ENCODE measurements at places on chromosomes 13 and 19.
A peak's percentile ranks its signal among the peaks of the same experiment; 100 is the strongest.

GRCh38 chr13:24032252-24032651 lies 128.3 kb upstream of the SPATA13 start:
- DNase-seq, result no peak

DNA sequence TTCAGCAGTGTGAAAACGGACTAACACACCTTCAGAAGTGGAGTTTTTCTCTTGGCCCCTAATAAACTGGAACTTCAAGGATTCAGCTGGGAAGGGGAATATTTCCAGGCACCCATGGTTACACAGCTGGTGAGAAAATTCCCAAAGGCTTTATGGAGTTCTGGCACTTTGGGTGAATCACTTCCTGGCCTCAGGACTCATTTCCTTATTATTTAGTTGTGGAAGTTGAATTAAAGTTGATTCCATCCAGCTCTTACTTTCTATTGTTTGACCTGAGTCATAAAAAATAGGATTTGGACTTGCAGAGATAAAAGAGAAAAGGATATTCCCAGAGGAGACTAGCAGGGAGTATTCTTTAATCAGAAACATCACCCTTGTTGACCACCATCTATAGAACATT lies 882.1 kb downstream of the UQCRFS1 start:
- no peak for DNase-seq

- no peak for DNase-seq
These were observed 100.4 kb downstream of the ING1 start for GRCh38 chr13:110813646-110814624.

GRCh38 chr19:9917321-9917720 lies 19.0 kb downstream of the OLFM2 start:
- DNase-seq, result peak; percentile 31

GRCh38 chr19:4015705-4016402 lies 8.3 kb downstream of the PIAS4 start:
- DNase-seq, result no peak

GRCh38 chr13:21478881-21479808 lies 20.0 kb upstream of the ZDHHC20 start:
- peak; percentile 80 for DNase-seq

DNA sequence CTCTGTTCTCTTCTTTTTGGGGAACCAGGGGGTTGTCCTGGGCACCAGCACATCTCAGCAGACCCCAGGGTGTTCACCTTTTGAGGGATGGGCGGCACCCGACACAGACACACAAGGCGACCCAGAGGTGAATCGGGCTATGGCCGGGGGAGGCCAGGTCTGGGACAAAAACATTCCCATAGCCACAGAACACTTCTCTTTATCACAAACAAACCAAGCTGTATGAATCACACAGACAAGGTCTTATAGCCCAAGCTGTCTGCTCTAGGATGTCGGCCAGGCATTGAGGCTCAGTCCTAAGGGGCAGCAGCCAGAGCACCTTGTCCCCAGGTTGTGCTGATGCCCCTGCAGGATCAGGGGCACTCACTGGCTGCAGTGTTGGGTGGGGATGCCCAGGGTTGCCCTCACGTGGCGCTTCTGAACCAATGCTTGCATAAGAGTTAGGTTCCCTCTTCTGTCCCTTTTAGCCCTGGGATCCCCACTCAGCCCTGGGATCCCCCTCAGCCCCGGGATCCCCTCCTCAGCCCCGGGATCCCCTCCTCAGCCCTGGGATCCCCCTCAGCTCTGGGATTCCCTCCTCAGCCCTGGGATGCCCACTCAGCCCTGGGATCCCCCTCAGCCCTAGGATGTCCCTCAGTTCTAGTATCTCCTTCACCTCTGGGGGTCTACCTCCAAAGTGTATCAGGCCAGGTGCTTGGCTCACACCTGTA lies 26.9 kb downstream of the MAU2 start:
- no peak for DNase-seq

DNA sequence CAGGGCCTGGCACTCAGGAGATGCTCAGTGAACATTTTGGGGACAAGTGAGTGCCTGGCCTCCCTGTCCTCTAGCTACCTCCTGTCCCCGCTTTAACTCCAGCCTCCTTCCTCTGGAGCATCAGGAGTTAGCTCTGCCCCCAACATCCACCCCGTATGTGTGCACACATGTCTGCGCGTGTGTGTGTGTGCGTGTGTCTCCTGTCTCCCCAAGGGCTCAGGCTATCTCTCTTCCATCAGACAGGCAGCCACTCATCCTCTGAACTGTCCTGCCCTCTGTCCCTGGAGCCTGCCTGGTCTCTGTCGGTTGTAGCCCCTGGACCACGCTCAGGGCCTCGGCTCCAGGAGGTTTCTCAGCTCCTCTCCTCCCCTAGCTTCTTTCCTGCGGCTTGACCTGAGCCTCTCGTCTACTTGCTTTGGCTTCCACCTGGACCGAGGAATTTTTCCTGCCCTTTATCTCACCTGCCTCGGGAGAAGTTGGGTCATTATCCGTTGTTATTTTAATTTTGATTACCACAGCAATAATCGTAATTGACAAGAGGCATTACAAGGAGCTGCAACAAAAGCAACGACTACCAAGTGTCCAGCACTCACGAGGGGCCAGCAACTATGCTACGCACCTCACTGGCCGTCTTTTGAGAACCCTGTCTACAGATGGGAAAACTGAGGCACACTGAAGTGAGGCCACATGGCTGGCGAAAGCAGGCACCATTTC lies 32.0 kb upstream of the ASF1B start:
- DNase-seq, result no peak

GRCh38 chr19:14482172-14482941 lies 7.2 kb upstream of the PTGER1 start:
- no peak for DNase-seq

- DNase-seq, result peak; percentile 79
These were observed 33.0 kb upstream of the VSTM2B start for GRCh38 chr19:29492769-29493168.

GRCh38 chr19:19661675-19662251 lies 1.7 kb downstream of the ATP13A1 start:
- no peak for DNase-seq

DNA sequence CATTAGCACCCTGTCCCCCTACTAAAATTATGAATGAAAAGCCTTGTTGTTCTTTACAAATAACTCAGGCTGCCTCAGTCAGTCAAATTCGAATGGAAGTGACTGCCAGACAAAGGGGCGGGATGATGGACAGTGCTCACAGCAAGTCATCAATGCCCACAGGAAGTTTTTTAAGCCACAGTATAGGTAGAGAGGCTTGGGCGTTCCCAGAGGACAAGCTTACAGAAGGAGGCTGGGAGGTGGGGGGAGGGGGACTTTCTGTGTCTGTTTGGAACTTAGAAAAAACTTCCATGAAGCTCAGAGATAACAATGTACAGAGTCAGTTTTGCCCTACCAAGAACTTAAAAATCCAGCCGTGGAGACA lies 18.5 kb upstream of the SPRY2 start:
- no peak for DNase-seq

DNA sequence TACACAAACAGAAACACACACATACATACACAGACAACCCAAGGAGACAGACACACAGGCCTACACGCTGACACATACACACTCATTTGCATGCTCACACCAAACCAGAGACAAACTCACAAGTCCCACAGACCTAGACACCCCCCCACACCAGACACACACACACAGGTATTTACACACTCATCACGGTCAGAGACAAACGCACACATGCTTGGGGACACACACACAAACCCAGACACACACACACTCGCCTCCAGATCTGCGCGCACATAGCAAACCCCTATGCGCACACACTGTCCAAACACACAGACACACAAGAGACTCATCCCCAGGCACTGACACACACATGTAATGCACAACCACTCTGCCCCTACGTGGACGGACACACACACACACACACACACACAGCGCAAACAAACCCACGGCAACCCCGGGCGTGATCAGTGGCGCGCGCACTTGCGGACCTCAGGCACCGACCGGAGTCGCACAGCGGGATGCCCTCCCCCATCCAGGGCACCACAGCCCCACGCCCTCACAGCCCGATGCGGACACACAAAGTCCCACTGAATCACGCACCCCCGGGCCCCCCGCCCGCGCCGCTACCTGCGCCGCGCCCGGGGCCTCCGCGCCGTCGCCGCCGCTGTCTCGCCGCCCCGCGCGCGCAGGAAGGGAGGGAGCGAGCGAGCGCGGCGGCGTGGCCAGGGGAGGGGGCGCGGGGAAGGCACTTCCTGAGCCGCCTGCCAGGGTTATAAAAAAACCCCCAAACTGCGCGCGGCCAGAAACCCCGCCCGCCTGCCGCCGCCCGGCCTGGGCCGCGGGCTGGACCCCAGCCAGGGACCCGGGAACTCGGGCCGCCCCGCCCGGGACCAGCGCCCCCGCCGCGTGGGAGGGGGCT lies at the start of gene ADAMTS10:
Gene ADAMTS10 (minus strand): TSS at position 675 of the 895 bp plus-strand sequence. CDS start 5,005 bp downstream, outside the sequence.
- no peak for DNase-seq

- DNase-seq, result peak; percentile 51
These were observed 7.2 kb upstream of the SLC35E1 start for GRCh38 chr19:16579381-16579780.

DNA sequence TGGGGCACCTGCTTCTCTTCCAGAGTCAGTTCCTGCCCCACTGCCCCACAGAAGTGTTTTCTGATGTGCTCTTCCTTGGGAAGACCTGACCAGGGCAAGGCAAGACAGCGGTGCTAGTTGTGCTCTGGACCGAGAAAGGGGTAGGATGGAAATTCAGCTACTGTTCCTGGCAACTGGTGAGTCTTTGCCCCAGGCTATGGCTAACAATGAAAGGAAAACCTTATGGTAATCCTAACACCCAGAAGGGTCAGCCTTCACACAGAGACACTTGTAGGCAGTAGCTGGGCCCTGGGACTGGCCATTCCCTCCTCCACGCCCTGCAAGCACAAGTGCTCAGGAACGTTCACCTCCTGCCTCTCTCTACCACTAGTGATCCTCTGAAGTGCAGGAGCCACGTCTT lies 9.6 kb upstream of the CYSLTR2 start:
- no peak for DNase-seq

DNA sequence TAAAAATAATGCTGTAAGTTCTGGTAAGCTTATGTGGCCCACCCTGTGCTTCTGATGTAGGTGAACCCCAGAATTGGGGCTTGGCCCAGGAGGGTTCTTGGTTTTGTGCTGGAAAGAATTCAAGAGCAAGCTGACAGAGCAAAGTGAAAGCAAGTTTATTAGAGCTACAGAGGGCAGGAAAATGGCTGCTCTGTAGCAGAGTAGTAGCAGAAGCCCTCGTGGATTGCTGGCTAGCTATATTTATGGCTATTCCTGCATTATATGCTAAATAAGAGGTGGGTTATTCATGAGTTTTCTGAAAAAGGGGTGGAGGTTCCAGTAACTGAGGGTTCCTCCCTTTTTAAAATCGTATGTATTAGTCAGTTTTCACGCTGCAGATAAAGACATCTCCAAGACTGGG lies 20.6 kb upstream of the ZNF599 start:
- DNase-seq, result no peak

GRCh38 chr13:54706336-54706735 lies 1677.7 kb downstream of the OLFM4 start:
- DNase-seq, result no peak

DNA sequence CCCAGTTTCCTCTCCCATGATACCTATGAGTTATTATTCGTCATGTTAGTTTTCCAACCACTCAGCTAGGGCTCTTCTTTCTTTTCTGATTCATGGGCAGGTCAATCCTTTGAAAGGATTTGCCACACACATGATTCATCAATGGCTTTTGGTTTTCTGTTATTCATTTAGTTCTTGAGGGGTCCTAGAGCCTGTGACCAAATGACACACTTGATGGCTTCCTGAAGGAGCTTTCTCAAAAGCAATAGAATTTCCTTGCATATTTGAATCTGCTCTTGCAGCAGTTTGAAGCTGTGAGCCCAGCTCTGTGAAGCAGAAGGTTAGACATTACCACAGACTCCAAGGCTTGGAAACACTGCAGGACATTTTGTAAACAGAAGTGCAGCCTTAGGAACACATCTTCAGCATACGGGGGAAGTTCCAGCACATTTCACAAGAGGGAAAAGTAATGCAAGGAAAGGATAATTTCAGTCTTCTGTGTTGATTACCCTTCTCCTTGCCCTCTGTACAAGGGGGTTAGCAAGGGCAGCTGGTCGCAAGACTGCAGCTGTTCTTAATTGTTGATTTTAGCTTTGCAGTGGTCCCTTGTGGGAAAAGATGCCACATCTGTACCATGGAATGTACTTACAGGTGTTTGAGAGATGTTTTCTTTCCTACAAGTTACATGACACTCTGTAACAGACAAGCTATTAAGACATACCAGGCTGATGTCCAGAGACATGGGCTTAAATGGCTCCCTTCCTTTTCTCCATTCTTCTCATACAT lies 338.6 kb downstream of the KCNRG start:
- DNase-seq, result no peak

DNA sequence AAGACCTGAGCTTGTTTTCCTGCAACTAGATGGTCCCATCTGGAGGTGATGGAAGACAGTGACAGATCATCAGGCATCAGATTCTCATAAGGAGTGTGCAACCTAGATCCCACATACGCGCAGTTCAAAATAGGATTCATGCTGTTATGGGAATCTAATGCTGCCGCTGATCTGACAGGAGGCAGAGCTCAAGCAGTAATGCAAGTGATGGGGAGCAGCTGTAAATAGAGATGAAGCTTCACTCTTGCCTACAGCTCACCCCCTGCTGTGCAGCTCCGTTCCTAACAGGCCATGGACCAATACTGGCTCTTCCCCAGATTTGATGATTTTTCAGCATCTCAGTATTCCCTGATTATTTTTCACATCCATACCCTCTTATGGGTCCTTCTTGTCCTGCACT lies 208.4 kb upstream of the RXFP2 start:
- DNase-seq, result no peak

DNA sequence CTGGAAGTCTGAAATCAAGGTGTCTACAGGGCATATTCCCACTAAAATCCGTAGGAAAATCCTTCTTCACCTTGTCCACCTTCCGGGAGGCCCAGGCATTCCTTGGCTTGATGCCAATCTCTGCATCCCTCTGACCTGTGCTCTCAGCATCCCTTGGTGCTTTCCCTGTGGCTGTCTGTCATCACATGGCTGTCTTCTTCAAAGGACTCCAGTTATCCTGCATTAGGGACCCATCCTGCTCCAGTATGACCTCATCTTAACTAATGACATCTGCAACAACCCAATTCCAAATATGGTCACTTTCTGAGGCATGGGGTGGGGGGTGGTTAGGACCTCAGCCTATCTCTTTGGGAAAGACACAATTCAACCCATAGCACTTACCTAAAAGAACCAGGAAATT lies 423.8 kb downstream of the IRS2 start:
- no peak for DNase-seq

DNA sequence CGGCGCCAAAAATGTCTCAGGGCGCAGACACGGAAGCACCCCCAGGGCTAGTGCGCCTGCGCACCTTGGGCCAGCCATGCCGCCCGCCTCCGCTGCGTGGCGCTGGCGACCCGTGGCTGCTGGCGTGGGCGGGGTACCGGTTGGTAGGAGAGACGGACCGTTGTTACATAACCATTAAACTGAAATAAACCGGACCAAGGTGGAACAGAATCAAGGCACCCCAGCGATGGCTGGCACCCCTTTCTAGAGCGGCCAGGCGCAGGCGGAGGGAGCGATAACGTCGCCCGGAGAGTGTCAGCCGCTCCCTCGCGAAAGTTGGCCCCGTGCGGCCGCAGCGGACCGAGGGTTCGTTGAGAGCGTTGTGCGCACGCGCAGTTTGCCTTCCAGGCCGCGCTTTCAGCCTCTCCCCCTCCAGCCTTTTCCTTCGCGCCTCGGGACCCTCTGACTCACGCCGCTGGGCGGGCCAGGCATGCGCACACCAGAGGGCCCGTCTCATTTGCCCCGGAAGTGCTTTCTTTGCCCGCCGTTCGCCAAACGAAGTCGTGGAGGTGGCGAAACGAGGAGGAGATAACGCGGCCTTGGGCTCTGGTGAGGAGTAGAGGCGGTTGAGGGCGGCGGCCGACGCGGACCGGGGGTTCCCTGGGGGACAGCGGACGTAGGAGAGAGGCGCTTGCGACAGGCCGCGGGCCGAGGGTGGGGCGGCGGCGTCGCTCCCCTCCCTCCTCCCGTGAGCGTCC lies at the start of the genes PLEKHJ1 and SF3A2:
Gene PLEKHJ1 (minus strand): TSS at position 16 of the 737 bp plus-strand sequence. CDS start 81 bp downstream, outside the sequence.
Gene SF3A2 (plus strand): TSS at position 511 of the 737 bp plus-strand sequence. CDS start 6,595 bp downstream, outside the sequence.
- peak; percentile 96 for DNase-seq

GRCh38 chr13:94303644-94304174 lies 175.8 kb downstream of the DCT start:
- DNase-seq, result no peak

Measured in putamen (tissue), 1 donor.